ENCODE measurements at places on chromosomes 7 and 10.

DNA sequence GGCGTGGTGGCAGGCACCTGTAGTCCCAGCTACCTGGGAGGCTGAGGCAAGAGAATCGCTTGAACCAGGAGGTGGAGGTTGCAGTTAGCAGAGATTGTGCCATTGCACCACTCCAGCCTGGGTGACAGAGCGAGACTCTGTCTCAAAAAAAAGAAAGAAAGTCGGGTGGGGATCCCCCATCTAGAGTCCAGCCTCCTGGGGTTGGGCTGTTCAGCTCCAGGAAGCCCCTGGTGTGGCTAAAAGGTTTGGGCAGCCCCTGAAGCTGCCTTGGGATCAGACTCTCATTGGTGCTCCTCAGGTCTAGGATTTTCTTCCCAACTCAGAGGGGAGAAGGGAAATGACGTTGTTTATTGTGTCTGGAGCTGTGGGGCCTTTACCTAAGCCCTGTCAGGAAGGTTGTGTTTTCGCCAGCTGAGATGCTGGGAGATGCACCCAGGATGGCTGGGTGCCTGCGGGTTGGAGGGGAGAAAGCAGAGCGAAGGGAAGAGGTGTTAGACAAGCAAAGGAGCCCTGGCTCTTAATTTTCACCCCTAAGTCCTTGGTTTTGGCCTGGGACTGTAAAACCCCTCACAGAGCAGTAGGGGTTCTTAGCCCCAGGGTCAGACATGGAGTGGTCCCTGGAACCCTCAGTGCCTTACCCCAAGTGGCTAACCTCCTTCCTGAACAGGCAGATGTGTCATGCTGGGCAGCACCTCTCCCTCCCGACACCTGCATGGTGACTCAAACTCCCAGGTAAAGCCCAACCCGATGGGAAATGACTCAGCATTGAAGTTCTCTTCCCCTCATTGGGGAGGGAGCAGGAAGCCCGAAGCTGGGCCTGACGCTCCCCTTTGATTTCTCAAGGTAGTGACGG, 21.1 kb downstream of the PLAU start:
- no peak for DNase-seq

- no peak for DNase-seq
Measured at GRCh38 chr7:45624392-45624760, 50.2 kb downstream of the ADCY1 start.

DNA sequence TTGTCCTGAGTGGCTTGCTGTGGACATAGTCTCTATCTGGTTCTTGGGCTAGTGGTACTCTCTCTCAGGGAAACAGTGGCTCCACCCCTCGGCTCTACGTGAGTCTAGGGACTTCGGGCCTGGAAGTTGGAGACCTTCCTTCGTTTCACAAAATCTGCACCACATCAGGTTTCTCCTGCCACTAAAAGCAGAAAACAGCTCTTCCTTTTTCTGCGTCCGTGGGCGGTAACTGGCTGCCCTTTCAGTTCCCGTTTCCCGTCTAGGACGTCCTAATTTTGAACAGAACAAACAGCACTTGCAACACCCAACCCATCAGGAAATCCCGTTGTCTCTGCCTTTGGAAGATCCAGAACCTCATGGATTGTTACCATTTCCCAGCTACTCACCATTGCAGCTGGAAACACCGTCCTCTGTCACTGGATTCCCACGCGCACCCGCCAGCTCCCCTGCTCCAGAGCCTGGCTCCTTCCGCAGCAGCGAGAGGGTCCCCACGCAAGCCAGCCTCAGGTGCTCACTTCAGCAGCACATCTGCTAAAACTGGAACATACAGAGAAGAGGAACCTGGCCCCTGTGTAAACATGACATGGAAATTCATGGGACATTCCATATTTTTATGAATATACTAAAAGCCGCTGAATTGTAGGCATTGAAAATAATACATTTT, 311.4 kb upstream of the AKR1E2 start:
- no peak for DNase-seq

DNA sequence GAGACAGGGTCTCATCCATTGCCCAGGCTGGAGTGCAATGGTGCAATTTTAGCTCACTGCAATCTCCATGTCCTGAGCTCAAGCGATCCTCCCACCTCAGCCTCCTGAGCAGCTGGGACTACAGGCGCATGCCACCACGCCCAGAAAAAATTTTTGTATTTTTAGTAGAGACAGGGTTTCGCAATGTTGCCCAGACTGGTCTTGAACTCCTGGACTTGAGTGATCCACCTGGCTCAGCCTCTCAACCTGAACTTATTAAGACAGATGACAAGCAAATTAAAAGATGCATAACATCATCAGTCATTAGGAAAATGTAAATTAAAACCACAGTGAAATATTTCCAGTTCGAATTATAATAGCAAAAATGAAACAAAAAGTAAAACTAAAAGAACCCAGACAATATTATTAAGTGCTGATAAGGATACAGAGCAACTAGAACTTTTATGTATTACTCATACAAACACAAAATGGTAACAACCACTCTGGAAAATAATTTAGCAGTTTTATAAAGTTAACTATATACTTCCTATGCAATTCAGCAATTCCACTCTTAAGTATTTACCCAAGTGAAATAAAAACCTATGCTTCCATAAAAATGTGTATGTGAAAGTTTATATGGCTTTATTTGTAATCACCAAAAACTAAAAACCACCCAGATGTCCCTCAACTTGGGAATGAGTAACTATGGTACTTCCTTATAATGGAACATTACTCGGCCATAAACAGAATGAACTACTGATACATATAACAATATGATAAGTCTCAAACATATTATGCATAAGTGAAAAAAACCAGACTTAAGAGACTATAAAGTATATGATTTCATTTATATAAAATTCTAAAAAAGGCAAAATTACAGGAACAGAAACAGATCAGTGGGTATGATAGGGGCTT, 15.3 kb downstream of the ZFAND4 start:
- no peak for DNase-seq

GRCh38 chr10:103763374-103764202, 91.8 kb downstream of the SH3PXD2A start:
- no peak for DNase-seq

- DNase-seq: no peak
Measured at GRCh38 chr7:94398841-94399240, 4.1 kb downstream of the COL1A2 start.

DNA sequence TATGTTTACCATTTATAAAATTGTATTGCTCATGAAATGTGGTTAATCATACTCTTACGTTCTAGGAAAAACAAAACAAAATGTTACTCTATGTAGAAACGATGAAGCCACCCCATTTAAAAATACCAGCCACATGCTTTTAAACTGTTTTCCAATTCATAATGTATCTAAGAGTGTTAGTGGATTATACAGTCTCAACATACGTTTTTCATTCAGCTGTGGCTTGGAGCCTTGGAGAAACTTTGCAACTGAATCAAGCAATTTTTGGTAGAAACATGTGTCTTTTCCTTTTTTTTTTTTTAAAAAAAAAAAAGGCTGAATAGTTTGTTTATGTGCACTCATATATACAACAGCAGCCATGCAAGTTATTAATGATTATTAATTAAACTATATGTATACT, 378.0 kb upstream of the SEMA3D start:
- no peak for DNase-seq

GRCh38 chr10:97584060-97584797, at the start of gene HOGA1:
TSS of gene HOGA1 (plus strand) at chr10:97584389. CDS start at chr10:97584704, 315 bp downstream.
- DNase-seq: no peak

DNA sequence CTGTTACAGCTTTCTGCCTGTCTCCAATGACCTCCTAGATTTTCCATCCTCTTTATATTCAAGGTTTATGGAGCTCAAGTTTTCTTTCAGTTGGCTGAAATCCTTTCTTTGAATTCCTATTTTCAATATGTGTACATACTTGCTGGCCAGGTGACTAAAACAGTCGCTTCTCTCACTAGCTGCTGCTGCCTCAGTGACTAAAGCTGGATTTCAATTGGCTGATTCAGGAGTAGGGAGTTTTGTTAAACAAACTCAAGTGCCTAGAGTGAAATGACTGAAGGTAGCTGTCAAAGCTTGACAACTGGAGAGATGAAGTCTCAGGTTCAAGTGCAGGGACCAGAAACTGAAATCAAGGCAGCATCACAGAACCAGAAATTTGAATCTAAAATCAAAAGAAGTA, 6.7 kb upstream of the POLR1F start:
- DNase-seq: no peak

DNA sequence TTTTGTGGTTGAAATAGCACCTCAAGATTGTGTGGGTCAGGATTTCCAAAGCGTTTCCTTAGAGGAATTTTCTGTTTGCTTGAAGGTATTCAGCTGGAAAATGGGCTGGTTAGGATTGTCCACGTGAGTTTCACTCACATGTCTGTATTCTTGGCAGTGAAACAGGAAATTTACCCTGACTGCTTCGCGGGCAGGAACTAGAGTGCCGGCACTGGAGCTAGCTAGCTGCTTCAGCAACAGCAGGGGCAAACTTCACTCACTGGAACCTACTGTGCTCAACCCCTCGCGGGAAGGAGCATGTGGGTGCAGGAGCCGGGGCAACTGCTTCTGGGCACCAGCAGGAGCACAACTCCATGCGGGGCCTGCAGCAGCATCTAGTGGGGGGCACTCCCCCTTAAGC, 38.0 kb upstream of the RTKN2 start:
- DNase-seq: no peak

All from right renal pelvis (tissue), 4 donors.